NCI-H510A treated with DMSO at 0.1 percent for 48 hours (cell line): ENCODE measurements at places on chromosomes 6 and 20.

DNA sequence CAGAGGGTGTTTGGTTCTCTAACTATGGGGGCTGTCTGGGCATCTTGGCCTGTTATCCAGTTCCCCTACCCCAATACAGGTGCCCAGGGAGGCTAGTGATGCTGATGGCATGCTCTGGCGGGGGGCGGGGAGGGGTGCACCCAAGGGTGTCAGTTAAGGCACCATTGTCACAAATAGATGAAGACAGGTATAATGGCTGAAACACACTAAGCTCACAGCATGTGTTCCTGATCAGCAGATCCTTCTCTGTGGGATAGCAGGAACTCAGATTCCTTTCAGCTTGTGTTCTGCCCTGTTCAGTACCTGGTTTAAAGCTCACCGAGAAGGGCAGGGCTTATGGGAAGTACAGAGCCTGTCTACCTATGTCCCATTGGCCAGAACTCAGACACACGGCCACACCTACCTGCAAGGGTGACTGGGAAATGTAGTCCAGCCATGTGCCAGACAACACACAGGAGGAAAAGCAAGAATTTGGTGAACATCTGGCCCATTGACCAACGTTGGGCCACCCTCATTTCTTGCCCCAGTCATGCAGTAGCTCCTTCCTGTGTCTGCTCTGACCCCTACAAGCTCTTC lies 3.4 kb upstream of the RSPO4 start:
- DNase-seq = no peak

DNA sequence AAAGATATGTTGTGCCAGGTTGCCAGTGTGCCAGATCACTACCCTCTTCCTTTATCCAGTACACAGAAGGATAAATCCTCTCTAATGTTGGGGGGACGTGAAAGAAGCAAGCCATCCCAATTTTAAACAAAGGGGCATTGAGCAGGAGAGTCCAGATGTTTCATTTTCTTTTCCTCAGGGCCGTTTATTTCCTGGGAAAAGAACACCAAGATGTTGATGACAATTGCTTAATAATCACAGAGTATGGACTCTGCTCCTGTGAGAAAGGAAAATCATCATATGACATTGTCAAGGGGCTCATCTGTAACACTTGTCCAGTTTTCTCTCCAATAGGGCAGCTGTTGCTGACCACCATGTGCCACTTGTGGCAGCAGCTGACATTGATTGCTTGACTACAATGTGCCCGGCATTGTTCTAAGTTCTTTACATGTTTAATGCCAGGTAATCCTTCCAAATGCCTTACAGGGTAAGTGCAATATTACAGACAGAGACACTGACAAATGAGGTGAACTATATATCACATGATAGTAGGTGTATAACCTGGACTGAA lies 161.4 kb downstream of the CD109 start:
- no peak for DNase-seq

GRCh38 chr6:131013495-131013894 lies 49.5 kb downstream of the EPB41L2 start:
- DNase-seq = no peak

DNA sequence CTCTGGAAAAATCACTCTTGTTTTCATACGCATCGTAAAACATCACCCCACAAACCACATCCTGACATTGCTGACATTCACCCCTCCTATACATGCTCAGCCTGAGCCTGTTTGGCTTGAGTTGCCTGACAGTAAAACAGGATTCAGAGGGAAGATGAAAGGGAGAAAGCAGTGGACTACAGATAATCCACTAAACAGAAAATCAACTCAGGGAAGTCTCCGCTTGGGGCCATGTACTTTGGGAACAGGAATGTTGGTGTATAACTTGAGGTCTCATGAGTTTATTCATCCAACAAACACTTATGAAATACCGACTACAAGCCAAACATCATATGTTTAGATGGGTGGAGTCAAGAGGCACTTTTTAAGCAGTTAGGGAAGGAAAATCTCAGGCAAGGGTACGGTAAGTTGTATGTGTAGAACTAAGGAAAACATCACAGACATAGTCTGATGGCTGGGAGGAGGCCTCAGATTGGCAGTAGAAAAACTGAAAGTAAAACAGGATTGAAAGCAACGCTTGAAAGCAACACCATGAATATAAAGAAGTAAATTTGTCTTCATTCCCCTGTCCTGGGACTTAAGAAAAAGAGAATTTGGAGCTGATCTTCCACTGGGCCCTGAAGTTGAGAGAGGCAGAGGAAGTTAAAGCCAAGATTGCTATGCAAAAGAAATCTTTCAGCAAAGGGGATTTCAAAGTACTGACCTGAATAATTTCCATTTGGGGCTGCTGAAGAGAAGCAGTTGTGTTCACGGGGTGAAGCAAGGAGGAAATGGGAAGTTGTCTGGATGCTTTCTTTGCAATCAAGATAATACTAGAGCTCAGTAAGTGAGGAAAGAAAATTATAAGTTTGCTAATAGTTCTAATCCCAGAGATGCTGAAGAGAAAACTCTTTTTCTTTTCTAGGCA lies 28.8 kb downstream of the PDE7B start:
- no peak for DNase-seq

- no peak for DNase-seq
Observed at GRCh38 chr20:17612287-17612991, 42.6 kb downstream of the DSTN start.

- no peak for DNase-seq
Observed at GRCh38 chr6:147509891-147510290, 1.4 kb downstream of the SAMD5 start.

DNA sequence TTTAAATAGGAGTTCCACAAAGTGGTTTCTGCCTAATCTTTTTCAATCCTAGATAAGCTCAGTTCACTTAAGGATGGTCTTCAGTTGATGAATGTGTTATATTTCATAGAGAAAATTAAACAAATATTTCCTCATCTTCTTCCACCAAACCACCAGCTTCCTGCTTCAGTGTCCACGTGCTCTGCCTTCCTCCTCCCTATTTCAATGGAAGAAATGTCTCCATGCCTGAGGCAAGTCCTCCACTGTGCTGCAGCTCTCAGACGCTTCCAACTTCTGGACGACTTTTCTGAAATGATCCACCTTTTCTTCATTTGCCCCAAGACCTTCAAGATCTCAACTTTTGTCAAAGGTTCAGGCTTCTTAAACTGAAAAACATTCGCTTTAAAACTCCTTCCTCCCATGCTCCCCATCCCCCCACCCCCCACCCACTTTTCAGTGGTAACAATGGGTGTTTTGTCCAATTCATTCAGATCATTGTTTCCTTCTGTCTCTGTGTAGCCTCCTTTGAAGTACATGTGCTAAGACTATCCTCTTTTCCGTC lies 25.3 kb upstream of the FABP7 start:
- no peak for DNase-seq

DNA sequence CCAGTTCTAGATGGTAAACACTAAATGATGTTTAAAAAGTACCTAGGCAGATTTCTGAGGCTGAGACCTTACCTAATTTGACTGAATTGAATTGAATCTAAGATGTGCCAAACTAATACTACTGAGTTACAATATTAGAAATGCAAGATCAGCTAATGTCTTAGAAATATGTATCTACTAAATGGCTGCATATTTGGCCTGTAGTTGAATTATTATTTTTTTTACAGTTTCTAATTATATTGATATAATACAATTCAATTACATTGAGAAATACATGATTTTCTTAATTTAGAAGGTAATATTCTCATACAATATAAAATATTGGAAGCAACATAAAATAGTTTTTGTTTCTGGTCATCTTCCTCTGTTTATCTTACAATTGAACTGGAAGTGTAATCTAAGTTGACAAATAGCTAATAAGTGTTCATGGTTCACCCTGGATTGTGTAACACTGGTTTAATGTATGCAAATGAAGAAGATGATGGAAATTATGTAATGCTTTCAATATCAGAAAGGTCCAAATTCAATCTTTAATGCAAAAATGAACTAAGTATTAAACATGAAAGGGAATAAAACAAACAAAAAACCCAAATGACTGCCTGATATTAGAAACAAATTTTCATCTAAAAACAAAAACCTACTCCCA lies 2.9 kb downstream of the MAP3K7 start:
- no peak for DNase-seq

- no peak for DNase-seq
Observed at GRCh38 chr6:169342710-169343109, 89.1 kb upstream of the THBS2 start.

DNA sequence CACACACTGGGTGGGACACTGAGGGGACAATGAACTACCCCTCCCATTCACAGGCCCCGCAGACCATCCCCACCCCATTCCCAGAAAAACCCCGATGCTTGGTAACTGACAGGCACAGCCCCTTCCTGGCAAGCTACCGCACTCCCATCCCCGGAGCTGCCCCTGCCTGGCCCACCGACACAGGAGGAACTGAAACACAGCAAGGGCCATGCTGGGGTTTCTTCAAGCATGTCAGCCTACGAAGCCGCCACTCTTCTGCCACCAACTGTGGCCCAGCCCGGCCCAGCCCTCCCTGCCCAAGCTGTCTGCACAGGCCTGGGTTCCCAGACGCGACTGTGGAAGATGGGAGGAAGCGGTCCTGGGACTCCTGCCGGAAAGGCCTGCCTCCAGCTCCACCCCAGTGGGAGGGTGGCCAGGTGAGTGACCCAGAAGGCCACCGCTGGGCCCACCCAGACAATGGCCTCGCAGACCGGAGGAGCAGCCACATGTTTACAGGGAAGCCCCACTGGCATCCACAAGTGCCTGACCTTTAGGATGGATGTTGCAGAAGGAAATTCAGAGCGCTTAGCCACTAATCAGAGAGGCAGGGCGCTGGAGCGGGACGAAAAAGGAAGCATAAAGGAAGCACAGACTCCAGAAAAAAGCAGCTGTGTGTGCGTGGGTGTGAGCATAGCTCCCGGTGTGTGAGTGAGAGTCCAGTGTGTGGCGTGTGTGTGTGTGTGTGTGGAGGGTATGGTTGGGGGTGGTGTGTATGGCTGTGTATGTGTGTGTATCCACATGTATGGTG lies 91.6 kb downstream of the PRND start:
- DNase-seq = no peak

- DNase-seq = no peak
Observed at GRCh38 chr6:30571762-30572082, 480 bp downstream of the ABCF1 start.

DNA sequence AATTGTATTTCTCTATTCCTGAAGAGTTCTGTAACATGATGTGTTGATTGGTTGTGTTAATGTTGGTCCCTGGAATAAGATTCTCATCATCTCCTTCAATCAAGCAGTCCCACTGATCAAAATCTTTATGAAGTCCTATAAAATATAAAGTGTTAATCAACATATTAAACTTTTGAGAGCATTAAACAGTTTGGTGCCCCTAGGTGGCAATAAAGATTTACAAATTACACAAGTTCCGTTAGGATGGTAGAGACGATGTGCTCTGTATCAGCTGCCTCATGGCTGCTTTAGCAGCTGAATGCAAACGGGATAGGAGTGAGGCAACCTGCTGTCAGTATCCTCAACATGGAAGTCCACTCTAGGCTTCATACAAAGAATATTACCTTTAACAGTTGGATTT lies 16.9 kb downstream of the TDRD6 start:
- DNase-seq = peak; percentile 54

- peak; percentile 93 for DNase-seq
Observed at GRCh38 chr6:57173056-57173885, 1.1 kb downstream of the BAG2 start.

DNA sequence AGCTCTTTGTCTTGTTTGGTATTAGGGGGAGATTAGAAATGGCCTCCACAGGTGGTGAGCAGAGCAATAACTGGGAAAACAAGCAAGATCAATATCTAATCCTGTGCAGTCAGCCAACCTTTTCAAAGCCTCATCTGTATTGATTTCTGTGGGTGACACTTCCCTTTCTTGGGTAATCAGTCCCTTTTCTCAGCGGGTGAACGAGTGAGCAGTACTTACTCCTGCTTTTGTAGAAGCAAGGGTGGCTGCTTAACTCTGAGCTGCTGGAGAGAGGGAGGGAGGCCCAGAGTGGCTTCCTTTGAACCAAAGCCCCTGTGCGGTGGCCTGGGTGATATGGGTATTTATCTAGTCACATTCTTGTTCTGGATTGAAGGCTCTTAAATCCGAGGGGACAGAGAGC lies 254.8 kb upstream of the CHD6 start:
- no peak for DNase-seq

DNA sequence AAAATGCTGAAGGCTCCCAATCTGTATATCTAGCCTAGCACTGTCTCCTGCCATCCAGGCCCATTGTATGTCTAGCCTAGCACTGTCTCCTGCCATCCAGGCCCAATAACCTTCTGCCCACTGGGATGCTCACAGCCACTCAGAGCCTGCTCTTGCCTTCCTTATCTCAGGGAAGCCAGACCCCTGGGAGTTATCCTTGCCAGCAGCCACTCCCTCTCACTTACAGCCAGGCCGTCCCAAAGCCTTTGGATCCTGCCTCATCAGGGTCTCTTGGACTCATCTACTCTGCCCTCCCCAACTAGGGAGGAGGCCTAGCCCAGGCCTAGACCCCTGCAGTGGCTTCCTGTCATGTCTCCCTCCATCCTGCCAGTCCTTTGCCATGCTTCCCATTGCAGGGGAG lies 37.3 kb downstream of the KIF3B start:
- no peak for DNase-seq

- peak; percentile 10 for DNase-seq
Observed at GRCh38 chr6:36347621-36348020, 10.9 kb upstream of the BNIP5 start.

DNA sequence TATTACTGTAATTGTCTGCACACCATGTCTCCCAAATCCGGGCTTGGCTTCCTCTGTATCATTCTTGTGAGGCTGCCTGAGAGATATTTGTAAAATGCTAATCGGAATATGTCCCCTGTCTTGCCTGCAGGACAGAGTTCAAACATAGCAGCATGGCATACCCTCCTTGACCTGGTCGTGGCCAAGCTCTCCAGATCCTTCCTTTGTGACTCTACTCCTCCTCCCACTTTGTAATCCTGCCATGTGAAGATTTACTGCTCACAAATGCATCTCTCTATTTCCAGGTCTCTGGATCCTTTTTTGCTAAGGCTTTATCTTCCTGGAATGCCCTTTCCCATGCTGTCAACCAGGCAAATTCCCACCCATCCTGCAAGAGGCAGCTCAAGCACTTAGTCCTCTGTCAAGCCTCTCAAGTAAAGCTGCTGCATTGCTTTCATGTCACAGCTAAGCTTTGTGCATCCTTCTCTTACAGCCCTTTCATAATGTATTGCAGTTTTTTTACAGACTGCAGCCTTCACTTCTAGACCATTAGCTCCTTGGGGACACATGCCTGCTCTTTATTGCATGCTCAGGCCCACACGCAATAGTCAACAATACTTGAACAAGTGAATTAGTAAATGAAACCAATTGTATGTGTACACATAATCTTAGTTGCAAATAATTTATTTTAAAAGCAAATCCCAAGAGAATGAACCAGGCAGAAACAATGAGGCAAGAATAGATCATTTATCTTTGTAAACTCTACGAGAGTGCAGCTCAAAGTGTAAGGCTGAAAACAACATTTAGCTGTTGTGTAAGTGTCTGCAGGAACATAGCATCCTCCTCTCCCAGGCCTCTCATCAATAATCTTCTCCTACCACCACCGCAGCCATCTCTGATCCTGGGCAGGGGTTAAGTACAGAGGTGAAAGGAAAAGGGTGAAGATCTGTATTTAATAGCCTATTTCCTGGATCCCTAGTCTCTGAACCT lies 45.8 kb downstream of the HIVEP2 start:
- no peak for DNase-seq

- no peak for DNase-seq
Observed at GRCh38 chr6:150448221-150448620, 79.4 kb downstream of the IYD start.
